ENCODE measurements at places on chromosomes 12 and 14.
A peak's percentile ranks its signal among the peaks of the same experiment; 100 is the strongest.

- DNase-seq, result no peak
Measured at GRCh38 chr12:58967561-58967960, 47.3 kb upstream of the LRIG3 start.

DNA sequence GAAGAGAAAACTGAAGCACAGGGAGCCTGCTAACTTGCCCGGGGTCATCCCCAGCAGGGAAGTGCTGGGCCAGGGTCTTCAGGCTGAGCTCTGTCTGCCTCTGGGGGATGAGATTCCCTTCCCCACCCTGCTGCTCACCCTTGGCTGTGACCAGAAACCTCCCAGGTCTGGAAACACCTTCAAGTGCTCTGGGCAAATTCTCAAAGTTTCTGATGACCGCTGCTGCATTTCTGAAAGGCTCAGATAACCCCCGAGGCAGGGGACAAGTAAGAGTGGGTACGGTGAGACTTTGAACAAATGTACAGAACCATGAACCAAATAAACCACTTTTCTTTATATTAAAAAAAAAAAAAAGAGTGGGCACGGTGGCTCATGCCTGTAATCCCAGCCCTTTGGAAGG lies 41.3 kb downstream of the LTBP2 start:
- DNase-seq, result no peak

DNA sequence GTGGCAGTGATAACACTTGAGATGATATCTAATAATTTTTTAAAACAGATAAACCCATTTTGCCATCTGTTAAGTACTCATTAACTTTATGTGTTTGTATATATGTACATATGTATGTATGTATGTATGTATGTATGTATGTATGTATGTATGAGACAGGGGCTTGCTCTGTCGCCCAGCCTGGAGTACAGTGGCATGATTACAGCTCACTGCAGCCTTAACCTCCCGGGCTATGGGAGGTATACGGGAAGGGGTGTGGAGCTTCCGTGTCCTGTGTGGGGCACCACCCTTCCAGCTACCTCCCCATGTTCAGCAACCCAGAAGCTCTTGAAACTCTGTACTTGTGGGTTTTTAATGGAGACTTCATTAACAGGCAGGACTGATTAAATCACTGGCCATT lies 116.9 kb downstream of the SCFD1 start:
- DNase-seq, result no peak

- peak; percentile 82 for DNase-seq
Measured at GRCh38 chr12:12008232-12008850, 62.4 kb upstream of the BCL2L14 start.

- no peak for DNase-seq
Measured at GRCh38 chr12:62684570-62685295, 218.1 kb downstream of the MON2 start.

GRCh38 chr14:34365309-34365915 lies 96.6 kb downstream of the SPTSSA start:
- no peak for DNase-seq

DNA sequence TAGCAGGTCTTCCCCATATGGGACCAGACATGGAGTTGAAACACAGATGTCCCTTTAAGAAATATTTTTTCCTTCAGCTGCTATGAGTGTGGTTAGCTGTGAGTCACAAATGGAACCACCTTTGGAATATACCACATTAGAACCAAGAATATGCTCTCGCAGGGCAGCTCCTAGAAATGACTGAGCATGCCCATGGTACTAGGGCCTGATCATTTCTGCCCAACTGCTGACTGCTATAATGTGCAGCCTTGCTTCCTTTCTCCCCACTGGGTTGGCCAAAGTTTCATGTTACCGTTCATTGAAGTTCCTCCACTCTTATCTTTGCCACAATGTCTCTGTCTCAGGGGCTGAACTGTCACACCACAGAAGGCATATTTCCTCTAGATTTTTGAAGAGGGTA lies 1074.6 kb downstream of the FLRT2 start:
- no peak for DNase-seq

- DNase-seq, result no peak
Measured at GRCh38 chr12:108235197-108235984, 103.7 kb downstream of the CMKLR1 start.

DNA sequence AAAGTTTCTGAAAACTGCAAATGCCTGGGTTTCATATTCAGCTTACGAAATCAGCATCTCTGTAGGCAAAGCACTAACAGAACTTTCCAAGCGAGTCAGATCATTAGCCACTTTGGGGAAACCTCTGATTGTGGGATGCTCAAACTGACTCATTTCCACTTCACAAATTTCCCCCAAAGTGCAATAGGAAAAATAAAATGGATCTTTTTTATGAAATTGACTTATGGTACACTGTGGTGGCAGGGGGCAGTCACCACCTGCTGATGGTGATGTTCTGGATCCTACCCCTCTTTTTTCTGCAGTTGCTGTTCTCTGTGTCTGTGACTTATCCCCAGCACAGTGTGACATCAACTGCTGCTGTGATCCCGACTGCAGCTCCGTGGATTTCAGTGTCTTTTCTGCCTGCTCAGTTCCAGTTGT lies 5.6 kb downstream of the TCTN1 start:
- DNase-seq, result peak; percentile 68

GRCh38 chr14:105072892-105073719 lies 7.9 kb upstream of the GPR132 start:
- no peak for DNase-seq

DNA sequence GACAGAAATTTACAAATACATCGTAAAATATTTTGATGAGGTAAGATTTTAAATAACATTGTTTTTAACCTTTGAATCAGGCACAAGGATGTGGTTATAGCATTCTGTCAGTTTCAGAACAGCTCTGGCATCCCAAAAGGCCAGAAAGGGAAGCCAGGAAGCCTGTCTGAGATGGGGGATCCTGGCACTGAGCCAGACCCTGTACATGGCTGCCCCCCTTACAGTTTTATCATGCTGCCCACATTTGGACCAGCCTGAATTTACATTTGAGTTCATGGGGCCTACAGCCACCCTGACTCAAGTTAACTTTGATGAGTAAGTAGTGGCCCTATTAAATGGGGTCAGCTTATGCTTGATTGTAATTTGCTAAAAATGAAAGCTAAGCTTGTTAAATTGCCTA lies 155.6 kb downstream of the PLXNC1 start:
- no peak for DNase-seq

DNA sequence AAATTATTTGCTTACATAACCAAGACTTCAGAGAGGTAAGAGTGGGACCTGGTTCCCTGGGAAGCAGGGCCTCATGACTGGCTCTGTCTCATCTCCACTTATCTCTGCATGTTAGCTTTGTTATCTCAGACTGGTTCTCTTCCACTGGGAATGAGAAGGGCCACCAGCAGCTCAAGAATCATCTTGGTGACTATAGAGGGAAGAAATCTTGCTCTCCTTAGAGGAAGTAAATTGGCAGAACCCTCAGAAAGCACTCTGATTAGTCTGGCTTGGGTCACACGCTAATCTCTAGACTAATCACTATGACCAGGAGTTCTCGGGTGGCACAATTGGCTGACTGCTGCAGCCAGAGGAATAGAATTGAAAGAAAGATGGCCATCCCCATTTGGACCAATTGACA lies 110.8 kb upstream of the KRAS start:
- no peak for DNase-seq

GRCh38 chr14:99381688-99382060 lies 99.0 kb downstream of the SETD3 start:
- no peak for DNase-seq

DNA sequence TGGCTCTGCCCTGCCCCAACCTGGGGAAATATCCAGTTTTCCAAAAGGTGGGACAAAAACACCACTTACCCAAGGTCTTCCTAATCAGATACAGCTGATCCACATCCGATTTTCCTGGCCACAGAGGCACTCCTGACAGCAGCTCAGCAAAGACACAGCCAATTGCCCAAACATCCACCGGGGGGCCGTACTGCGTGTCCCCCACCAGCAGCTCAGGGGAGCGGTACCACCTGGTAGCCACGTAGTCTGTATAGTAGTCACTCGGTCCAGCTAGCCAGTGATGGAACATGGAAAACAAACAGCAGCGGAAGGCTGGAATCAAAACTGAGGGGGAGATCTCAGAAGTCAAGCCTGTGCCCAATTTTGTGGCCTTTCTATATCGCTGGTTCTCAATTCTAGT lies 28.8 kb downstream of the DMAC2L start:
- no peak for DNase-seq

DNA sequence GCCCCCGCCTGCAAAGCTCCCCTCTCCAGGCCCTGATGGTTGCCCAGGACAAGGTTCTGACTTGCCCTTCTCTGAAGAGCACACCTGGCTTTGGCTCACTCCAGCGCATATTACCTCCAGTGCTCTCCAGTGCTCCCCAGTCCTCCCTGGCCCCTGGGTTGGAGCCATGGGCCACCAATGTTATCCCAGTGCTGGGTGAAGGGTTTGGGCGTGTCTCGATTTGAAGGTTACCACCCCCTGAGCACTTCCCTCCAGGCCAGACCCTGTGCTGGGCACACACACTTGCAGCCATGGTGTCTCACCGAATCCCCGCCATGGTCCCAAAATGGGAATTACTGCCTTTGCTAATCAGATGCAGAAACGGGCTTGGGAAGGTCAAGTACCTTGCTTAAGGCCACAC lies 11.1 kb downstream of the RITA1 start:
- no peak for DNase-seq

DNA sequence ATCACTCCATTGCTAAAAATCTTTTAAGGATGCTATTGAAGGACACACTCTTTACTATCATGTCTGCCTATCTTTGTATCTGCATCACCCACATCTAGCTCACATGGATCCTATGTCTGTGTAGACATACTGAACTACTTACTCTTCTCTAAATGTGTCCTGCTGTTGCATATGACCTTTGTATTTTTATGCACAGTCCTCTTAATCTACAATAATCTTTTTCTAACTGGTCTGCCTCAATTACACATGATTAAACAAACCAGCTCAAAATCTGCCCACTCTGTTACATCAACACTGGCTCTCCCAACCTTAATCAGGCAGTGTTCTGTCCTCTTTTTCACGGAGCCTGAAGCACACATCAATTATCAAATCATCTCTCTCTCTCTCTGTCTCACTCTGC lies 316.3 kb upstream of the MGAT4C start:
- DNase-seq, result no peak

- no peak for DNase-seq
Measured at GRCh38 chr12:120755269-120755668, 29.6 kb downstream of the ACADS start.

DNA sequence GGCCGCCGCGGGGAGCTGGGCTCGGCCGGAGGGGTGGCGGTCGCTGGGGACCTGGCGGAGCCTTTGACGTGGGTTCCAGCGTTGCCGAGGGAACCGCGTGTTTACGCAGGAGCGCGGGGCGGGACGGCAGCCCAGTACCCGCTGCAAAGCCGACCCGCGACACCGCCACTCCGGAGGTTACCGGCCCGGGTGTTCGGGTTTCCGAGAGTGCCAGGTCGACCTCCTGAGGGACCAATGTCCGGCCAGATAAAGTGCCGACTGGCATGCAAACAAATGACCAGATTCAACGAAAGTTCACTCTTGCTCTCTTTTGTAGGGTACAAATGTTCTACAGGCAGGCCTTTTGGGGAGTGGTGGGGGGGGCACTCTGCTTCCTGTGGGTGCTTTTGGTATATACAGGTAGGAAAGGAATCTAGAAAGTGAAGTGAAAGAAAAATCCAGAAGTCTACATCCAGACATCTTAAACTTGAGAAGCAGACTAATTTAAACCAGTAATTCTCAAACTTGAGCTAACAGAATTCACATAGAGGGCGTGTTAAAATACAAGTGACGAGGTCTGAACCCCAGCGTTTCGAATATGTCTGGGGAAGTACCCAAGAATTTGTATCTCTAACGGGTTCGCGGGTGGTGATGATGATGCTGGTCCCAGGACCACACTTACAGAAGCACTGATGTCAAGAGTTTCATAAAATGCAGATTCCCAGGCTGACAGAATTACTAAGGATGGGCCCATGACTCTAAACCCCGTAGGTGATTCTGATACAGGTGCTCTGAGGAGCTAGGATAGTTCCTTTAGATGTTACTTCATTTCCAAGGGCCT lies at the start of gene GPR135:
Gene GPR135 (minus strand): TSS at position 65 of the 820 bp plus-strand sequence. CDS start 154 bp downstream, outside the sequence.
- peak; percentile 11 for DNase-seq

All from activated CD4-positive, alpha-beta T cell treated with anti-CD3 and anti-CD28 coated beads for 36 hours (primary cell).